Stimulated activated CD8-positive, alpha-beta memory T cell treated with anti-CD3 and anti-CD28 coated beads, Interleukin-7, amount 100 ng/mL, for 24 hours (primary cell): ENCODE measurements at places on chromosomes 13 and 19.

DNA sequence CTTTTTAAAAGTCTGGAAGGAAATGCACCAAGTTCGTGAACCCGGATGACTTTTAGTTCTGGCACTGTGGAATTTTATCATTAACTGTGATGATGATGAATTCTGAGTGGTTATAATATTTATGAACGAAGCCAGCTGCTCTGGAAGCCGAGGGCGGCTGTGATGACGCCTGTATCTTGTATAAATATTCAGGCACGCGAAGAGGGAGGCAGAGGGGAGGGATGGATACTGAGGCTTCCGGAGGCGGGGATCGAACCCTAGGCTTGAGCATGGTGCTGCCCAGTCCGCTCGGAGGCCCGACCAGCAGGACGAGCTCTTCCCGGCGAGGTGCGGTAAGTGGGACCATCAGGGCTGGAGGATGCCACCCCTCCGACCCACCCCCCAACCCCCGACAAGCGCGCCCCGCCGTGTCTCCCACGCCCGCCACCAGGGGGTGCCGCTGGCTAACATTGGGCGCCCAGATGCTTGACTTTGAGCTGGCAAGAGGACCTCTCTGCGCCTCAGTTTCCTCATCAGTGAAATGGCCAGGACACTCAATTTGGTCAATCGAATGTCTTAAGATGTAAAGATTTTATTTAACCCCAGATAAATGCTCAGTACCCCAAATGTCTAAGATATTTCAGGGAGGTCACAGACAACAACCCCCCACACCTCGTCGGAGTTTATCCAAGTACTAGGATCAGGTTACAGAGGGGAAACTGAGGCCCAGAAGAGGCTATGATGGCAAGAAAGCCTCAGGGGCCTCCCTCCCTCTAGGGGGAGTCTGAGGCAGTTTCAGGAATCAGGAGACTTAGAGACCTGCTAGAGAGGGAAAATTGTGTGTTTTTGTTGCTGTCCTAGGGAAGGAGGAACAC lies 4.5 kb upstream of the RAB3A start:
- peak; percentile 27 for DNase-seq

- DNase-seq, result no peak
Measured at GRCh38 chr13:26590951-26591350, 33.5 kb downstream of the WASF3 start.

DNA sequence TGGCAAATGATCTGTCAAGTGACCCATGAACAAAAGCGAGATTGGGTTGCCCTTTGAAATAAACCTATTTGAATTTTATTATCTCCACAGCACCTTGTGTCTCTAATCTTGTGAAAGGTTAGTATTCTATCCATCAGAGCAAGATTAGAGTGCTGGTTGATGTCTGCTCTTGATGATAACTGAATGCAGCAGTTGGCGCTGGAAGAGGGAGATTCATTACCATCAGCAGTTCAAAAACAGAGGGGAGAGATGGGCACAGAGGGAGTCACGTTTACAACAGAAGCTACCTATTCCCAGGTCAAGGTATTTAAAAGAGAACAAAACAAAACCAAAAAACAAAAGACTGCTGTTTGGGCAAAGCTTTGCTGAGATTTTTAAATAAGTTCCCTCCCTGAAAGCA lies 588.1 kb downstream of the GPC6 start:
- DNase-seq, result no peak

DNA sequence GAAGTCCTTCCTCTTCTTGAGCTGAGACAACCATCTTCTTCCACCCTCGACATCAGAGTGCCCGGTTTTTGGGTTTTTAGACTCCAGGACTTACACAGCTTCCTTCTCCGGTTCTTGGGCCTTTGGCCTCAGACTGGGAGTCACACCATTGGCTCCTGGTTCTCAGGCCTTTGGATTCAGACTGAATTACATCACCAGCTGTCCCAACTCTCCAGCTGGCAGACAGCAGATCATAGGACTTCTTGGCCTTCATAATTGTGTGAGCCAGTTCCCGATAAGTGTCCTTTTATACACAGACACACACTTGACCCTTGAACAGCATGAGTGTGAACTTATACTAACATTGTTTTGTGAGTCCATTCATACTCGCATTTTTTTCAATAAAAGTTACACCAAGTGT lies 166.0 kb upstream of the UBL3 start:
- DNase-seq, result no peak

GRCh38 chr13:106049171-106049570 lies 486.3 kb downstream of the EFNB2 start:
- no peak for DNase-seq

DNA sequence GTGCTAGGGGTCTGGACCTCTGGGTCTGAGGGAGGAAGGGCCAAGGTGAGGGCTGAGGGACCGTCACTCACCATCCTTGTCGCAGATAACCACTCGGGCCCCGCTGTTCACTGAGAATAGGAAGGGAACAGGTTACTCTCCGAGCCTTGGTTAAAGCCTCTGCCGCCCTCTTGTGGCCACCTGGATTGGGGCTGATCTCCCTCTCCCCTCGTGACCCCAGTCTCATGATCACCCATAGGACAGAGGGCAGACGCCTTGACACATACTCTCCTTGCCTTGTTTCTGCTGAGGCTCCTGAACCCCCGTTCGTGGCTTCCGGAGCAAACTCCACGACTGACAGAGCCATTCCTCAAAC lies 580 bp downstream of the HSD17B14 start:
- DNase-seq, result peak; percentile 90

DNA sequence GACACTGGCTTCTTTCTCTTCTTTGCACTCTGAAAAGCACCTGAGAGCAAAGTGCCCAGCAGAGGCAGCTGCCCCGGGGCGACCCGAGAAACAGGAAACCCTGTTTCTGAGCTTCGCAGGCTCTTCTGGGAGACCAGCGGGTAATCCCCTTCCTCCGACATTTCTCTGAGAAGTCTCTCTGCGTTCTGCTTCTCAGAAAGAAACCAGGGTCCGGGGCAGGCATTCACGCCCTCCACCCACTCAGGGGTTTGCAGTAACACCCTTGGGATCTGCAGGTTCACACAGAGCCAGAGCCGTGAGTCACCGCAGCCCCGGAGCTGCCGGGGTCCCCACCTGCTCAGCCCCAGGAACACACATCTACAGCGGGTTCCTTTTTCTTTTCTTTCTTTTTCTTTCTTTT lies 86.0 kb downstream of the GADD45B start:
- peak; percentile 43 for DNase-seq

DNA sequence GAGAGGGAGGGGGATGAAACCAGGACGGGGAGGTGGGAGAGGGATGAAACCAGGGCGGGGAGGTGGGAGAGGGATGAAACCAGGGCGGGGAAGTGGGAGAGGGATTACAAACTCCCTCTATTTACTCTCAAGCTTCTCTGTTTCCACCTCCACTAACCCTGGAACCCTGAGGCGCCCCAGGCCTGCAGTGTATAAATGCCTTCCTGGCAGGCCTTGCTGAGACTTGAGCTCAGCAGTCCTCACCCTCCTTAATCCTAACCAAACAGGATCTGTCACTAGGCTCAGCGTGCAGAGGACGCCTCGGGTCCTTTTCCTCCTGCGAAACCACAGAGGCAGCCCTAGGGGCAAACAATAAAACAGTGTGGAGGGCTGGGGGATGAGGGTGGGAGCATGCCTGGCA lies 32.1 kb upstream of the OR1M1 start:
- no peak for DNase-seq

- DNase-seq, result no peak
Measured at GRCh38 chr19:11025997-11026396, 63.3 kb upstream of the LDLR start.

DNA sequence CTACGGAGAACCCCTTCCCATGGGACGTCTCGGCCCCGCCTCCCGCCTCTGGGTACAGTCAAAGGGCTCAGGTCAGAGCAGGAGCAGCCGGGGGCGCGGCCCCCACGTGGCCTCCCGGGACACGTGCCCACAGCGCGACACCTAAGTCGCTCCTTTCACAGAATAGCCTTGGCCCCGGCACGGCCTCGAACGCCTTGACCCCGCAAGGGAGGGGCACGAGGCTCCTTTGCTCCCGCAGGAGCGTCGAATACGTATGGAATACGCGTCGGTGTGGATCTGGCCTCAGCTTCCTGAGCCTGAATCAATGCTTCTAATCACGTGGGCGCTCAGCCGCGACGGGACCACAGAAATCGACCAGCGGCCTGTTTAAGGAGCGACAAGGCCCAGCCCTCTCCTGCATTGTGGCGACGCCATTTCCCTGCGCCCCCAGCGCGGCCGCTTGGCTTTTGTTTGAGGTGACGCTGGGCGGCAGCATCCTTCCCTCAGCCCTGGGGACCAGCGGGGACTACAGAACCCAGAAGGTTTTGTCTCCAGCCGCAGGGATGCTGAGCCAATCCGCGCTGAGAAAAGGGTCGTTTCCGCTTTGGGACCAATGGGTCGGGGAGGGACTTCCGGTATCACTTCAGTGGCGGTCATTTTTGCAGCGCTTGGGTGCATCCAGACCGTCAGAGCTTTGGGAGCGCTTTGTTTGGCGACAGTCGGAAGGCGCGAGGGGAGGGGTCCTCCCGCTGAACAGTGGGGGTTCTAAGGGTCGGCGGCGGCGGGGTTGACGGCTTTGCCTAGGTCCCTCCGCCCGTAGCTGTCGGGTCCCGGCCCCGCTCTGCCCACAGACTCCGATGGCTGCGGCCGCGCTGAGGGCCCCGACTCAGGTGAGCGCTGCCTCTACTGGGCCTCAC lies at the start of gene ZIK1:
TSS of gene ZIK1 (plus strand) at position 625 of the 896 bp plus-strand sequence. CDS start at position 837, 212 bp downstream.
- DNase-seq, result peak; percentile 60

- no peak for DNase-seq
Measured at GRCh38 chr13:106700439-106700838, 132.5 kb upstream of the ARGLU1 start.

DNA sequence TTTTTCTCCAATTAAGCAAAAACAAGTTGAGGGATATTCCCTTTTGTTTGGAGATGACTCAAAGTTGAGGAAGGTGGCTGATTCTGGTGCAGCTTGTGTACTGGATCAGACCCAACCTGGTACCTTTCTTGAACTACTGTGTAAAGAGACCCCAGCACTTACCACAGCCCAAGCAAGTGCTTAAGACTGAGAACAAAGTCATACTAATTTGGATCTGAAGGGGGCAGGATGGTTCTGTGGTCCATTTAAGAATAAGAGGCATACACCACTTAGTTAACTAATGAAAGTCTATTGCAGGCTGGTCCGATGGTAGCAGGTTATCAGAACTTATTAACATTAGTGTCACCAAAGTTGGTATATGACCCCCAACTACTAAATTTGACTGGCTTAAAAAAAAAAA lies 6.3 kb downstream of the THSD1 start:
- no peak for DNase-seq

DNA sequence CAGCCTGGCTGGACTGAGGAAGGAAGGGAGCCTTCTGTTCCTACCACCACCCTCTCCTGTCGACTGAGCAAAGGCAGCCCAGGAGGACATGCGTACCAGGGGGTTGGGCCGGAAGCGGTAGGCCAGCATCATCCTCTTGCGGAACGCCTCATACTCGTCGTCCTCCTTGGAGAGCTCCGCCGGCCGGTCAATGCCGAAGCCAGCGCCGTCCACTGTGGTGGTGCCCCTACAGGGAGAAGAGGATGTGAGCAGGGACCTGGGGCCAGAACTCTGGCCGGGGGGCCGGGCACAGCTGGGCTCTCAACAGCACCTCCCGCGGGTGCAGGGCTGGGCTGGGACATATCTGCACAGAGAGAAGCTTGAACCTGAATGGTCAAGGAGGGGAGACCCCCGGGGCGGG lies 3.8 kb upstream of the TM6SF2 start:
- DNase-seq, result no peak

- DNase-seq, result peak; percentile 61
Measured at GRCh38 chr19:2171349-2172145, 7.8 kb downstream of the DOT1L start.

DNA sequence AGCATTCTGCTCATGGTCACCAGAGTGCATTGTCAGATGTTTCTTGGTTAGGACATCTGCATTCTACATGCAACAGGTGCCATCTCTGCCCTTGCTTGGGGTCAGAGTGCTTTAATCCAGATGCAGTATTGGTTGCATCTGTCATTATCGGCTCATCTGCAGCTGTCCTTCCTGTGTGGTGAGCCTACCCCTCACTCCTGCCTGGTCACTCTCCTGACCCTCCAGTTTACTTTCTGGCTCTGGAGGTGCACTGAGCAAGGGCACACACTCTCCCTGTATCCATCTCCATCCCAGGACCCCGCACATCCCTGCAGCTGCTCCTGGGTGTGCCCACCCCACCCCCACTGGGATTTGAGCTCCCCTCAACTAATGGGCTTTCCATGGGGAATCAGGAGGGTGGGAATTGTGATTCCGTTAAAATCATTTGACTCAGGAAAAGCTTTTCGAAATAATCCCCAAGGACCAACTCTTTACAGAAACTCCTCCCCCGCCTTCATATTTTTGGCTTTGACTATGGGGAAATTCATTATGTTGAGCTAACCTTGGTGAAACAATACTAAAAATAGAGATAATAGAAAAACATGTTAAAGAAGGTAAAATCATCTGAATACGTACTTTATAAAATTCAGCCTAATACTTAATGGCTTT lies 70.2 kb downstream of the COL4A2 start:
- no peak for DNase-seq

DNA sequence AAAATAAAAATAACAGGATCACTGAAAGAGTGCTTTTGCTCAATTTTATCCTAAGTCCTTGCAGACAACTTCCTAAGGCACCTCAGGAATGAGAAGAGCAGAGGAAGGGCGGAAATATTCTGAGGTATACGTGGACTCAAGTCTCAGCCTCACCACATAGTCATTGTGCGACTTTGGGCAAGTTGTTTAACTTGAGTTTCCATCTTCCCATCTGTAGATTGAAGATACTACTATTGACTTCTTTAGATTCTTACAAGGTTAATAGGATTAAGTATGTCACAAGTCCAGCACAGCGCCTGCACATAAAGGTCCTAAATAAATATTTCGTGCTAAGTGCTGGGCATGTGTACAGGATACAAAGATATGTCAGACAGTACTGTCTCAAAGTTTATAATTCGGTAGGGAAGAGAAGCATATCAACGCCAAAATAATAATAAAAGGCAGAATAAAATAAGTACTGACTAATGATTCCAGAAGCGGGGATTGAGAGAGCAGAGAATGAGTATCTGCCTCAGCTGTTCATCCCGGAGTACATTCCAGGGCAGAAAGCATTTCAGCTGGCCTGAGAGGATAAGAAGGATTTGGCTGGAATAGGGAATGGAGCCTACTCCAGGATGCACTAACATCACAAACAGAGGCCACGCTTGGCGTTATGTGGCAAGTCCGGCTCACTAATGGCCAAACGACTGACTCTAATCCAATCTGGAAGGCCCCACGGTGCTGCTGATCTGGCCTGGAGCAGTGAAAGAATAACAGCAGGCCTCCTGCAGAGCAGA lies 139.7 kb downstream of the FLT1 start:
- DNase-seq, result no peak

GRCh38 chr13:79621902-79622301 lies 140.9 kb downstream of the NDFIP2 start:
- no peak for DNase-seq

GRCh38 chr19:28234637-28235036 lies 978.3 kb downstream of the UQCRFS1 start:
- no peak for DNase-seq

- DNase-seq, result no peak
Measured at GRCh38 chr19:47417107-47417745, 2.1 kb downstream of the MEIS3 start.
